Activated naive CD4-positive, alpha-beta T cell treated with anti-CD3 and anti-CD28 coated beads for 36 hours (primary cell): ENCODE measurements at places on chromosomes 2 and 18.

GRCh38 chr2:100745604-100746003, 74.3 kb upstream of the NPAS2 start:
- DNase-seq = no peak

DNA sequence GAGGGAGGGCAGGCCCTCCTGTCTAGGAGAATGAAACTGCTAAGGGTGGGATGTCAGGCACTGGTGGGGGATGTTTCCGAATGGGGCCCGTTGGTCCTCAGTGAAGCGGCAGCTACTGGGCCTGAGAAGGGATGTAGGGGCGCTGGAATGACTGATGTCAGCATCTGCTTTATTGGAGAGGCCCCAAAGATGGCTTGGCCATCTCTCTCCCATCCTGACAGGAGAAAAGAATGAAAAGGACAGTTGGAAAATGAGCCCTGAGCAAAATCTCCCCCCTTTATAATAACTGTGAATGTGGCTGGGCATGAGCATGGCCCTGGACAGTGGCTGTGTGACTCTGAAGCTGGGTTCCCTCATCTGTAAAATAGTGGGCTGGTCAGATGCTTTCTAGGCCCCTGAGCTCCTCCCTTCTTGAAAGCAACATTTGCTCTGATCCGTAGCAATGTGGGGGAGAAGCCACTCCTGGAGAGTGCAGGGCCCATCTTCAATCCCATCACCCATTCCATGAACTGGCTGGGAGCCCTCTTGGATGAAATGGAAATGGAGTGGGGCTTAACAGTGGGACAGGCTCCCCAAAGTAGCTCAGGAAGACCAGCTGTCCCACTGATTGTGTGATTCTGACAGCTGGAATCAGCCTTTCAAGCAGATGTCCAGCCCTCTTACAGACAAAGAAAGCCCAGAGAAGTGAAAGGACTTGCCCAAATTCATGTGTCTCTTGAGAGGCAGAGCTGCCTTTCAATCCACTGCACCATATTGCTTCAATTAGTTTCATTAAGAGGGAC, 232.7 kb upstream of the SMAD2 start:
- no peak for DNase-seq

- DNase-seq = no peak
These were observed 66.0 kb downstream of the STEAP3 start for GRCh38 chr2:119289642-119290041.

DNA sequence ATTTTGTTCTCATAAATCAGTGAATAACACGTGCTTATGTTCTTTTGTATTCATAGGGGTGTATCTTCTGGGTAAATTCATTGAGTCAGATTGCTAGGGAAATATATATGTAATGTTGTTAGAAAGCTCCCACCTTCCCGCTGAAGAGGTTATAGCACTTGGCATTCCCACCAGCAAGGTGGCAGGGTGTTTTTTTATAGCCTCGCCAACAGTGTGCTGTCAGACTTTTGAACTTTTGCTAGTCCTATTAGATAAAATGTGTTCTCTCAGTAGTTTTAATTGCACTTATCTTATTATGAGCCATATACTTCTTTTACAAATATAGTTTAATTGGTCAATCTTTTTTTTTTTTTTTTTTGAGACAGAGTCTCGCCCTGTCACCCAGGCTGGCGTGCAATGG, 31.0 kb downstream of the MRPS9 start:
- DNase-seq = no peak

GRCh38 chr2:20604401-20604911, 46.4 kb downstream of the HS1BP3 start:
- no peak for DNase-seq
